ENCODE measurements at places on chromosomes 12 and 14.
A peak's percentile ranks its signal among the peaks of the same experiment; 100 is the strongest.

DNA sequence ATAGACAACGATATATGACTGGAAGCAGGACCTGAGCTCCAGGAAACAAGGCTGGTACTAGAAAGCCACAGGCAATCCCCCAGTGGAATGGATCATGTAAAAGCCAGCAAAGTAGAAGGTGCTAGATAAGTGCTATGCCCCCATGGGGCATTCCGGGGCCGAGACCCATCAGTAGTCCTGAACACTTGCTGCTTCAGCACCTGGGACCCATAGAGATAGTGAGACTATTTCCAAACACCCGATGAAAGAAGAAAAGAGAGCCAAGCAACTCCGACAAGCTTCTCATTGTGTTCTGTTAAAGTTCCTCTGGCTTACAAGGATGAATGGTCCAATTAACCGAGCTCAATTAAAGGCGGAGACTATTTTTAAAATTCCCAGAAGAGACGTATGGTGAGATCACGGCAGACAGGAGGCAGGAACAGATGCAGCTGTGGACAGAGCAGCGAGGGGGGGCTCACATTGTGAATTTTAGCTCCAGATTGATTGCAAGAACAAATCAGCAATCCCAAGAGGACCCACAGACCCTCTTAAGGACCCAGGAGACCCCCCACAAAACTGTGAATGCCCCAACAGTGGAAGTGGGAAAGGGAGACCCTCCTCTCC lies 142.5 kb upstream of the OVCH1 start:
- DNase-seq: no peak

GRCh38 chr14:99350751-99351150 lies 78.8 kb upstream of the BCL11B start:
- no peak for DNase-seq

DNA sequence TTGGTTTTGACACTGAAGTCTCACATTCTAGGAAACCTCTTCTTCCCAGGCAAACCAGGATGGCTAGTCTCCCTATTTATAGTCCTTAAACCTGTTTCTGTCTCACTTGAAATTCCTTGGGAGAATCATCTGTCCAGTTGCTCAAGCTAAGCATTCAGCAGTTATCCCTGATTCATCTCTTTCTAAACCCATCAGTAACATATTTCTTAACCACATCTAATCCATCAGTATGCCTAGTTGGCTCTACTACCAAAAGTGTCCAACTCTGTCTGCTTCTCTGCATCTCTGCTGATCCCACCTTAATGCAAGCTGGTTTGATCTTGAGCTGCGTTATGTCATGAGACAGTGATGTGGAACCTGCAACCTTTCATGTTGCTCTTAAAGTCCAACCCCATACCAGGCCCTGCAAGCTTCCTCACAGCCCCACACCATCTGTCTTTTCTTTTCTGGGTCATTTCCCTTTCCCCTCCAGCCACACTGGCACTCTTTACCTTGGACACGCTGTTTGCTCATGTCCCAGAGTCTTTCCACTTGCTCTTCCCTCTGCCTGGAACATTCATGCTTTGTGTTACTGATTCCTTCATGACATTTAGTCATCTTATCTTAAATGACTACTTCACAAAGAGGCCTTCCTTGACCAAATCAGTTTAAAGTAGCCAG lies 380.8 kb upstream of the RGS6 start:
- peak; percentile 71 for DNase-seq

- DNase-seq: no peak
Measured at GRCh38 chr14:104871656-104872468, 6.8 kb downstream of the CEP170B start.

DNA sequence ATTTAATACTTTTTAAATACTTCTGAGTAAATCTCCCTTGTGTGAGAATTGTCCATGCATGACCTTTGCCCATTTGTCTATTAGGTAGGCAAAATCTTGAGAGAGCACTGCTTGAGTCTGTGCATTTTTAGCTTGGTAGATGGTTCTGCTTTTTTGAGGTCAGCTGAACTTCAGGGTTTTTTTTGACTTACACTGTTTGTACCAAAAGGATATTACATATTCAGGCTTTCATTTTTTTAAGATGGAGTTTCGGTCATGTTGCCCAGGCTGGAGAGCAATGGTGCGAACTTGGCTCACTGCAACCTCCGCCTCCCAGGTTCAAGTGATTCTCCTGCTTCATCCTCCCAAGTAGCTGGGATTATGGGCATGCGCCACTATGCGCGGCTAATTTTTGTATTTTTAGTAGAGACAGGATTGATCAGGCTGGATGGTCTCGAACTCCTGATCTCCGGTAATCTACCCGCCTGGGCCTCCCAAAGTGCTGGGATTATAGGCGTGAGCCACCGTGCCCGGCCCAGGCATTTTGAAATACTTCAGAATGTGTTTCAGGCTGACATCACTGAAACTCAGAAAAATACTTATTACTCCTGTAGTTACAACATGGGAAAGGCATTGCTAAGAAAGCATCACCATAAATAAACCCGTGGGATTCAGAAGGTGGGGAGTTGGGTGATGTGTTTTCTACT lies 11.1 kb downstream of the RASSF3 start:
- no peak for DNase-seq

DNA sequence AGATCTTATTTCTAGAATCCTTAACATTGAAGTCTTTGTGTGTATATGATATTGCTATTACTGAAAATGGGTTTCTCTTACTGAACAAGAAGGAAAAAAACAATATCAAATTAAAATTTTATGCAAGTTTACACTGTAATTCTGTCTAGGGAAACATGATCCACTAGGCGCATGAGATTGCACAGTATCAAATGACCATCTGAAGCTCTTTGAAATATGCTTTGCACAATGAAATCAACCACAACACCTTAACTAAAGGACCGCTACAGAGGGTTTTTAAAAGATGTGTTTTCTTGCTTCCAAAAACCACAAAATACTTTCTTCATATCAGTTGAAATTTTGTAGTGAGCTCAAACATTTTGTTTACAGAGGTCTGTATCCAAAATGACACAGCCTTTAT lies 15.1 kb upstream of the KERA start:
- no peak for DNase-seq

- no peak for DNase-seq
Measured at GRCh38 chr12:52561880-52562449, 9.0 kb upstream of the KRT71 start.

DNA sequence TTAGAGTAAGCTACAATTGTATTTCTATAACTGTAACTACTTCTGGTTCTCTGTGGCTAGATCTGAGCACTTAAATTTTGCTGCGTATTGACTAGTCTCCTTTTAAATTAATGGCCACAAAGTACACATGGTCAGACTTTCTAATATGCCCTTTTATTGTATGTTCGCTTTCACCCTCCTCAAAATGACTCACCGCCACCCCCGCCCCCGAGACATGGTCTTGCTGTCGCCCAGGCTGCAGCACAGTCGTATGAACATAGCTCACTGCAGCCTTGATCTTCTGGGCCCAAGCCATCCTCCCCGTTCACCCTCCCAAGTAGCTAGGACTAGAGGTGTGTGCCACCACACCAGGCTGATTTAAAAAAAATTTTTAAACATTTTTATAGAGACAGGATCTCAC lies 11.8 kb downstream of the MTERF2 start:
- no peak for DNase-seq

- no peak for DNase-seq
Measured at GRCh38 chr12:49582201-49582600, 14.3 kb upstream of the MCRS1 start.

DNA sequence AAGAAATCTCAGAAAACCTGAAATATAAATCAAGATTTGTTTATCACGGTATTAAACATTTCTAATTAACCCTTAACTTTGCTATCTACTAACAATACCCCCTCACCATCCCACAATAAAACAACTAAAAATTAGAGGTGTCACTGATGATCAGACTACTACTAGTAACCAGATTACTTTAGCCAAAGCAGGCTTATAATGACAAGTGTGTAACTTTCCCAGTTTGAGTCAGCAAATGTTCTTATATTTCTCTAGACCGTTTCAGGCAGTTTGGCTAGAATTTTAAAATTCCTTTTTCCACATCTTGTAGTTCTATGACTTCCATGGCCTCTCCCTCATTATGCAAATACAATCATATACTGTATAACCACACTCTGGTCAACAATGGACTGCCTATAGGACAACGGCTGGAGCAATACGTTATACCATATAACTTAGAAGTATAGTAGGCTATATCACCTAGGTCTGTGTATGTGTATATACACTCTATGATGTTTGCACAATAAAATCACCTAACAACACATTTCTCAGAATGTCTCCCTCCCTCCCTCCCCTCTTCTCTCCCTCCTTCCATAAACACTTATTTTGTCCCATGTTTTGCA lies 102.1 kb downstream of the DENND5B start:
- no peak for DNase-seq

DNA sequence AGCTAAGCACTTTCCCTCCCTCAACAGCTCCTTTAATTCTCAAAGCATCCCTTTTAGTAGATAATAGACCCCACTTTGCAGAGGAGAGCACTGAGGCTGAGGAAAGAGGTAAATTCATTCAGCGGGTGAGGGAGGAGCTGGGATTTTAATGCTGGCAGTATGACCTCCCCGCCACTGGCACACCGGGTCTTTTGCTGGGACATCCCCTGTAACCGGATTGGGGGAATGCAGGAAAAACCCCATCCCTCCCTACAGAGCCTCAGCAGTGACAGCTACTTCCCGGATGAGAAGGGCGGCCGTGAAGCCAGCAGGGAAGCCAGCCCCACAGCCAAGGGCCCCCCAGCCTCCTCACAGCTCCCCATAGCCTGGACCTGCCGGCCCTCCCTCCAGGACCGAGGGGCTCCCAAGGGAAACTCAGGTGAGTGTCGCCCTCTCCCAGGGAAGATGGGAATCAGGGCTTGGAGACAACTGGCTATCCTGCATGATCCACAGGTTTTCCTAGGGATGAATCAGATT lies 12.1 kb downstream of the ZBTB39 start:
- DNase-seq: no peak

All from epithelial cell of proximal tubule (primary cell).